NCI-H82 (cell line): ENCODE measurements at places on chromosomes 6 and 20.
A peak's percentile ranks its signal among the peaks of the same experiment; 100 is the strongest.

- DNase-seq, result peak; percentile 84
Measured at GRCh38 chr6:4647414-4648365, 128.5 kb upstream of the CDYL start.

DNA sequence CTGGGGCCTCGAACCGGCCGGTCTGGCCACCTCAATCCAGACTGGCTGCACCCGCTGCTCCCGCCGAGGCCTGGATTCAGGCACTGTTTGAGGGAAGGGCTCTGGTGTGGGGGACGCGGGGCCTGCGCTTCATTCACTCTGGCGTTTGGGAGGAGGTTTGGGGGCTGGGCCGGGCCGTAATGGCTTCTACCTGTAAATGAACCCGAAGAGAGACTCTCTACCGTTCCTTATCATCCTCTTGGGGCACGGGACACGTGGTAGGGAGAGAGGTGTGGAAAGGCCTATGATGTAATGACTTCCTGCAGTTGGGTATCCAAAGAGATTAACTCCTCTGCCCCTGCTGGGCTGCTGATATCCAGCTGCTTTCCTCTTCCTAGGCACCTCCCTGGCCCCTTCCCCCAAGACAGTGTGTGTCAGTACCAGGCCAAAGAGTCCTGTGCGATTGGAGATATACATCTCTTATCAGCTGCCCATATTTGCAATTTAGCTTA lies 1.8 kb downstream of the FOXO3 start:
- DNase-seq, result peak; percentile 96

DNA sequence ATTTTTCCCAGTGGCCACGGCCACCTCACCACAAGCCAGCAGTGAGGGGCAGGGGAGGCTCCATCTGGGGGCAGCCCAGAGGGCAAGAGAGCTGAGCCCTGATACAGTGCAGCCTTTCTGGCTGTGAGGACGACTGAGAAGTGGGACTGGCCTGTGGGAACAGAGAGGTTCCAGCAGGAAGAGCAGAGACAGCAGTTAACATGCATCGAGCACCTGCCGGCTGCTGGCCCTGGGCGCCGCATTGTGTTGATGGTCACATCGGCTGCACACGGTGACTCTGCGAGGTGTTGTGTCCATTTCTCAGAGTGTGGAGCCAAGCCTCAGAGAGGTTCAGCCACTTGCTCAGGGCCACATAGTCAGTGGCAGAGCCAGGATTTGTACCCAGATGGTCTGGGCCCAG lies 9.8 kb downstream of the FOXS1 start:
- DNase-seq, result no peak

GRCh38 chr6:6176127-6176526 lies 144.3 kb downstream of the F13A1 start:
- no peak for DNase-seq

DNA sequence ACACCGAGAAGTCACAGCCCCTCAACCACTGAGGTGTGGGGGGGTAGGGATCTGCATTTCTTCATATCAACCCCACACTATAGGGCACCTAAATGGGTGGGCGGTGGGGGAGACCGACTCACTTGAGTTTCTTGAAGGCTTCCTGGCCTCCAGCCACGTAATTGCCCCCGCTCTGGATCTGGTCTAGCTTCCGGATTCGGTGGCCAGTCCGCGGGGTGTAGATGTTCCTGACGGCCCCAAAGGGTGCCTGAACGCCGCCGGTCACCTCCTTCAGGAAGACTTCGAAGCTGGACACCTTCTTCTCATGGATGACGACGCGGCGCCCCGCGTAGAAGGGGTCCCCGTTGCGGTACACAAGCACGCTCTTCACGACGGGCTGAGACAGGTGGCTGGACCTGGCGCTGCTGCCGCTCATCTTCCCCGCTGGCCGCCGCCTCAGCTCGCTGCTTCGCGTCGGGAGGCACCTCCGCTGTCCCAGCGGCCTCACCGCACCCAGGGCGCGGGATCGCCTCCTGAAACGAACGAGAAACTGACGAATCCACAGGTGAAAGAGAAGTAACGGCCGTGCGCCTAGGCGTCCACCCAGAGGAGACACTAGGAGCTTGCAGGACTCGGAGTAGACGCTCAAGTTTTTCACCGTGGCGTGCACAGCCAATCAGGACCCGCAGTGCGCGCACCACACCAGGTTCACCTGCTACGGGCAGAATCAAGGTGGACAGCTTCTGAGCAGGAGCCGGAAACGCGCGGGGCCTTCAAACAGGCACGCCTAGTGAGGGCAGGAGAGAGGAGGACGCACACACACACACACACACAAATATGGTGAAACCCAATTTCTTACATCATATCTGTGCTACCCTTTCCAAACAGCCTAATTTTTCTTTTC lies at the start of gene DCDC2:
TSS of gene DCDC2 (minus strand) at position 724 of the 883 bp plus-strand sequence. CDS start at position 415, 309 bp downstream.
- DNase-seq, result no peak

GRCh38 chr20:50642288-50642803 lies 49.0 kb downstream of the RIPOR3 start:
- peak; percentile 99 for DNase-seq

- no peak for DNase-seq
Measured at GRCh38 chr6:21295506-21296240, 297.9 kb upstream of the SOX4 start.
